ENCODE measurements at places on chromosomes 2 and 18.

GRCh38 chr2:130870779-130871178 is 34.1 kb downstream of the ARHGEF4 start:
- no peak for DNase-seq

- no peak for DNase-seq
These were observed 33.2 kb downstream of the LAMA1 start for GRCh38 chr18:7084080-7085065.

DNA sequence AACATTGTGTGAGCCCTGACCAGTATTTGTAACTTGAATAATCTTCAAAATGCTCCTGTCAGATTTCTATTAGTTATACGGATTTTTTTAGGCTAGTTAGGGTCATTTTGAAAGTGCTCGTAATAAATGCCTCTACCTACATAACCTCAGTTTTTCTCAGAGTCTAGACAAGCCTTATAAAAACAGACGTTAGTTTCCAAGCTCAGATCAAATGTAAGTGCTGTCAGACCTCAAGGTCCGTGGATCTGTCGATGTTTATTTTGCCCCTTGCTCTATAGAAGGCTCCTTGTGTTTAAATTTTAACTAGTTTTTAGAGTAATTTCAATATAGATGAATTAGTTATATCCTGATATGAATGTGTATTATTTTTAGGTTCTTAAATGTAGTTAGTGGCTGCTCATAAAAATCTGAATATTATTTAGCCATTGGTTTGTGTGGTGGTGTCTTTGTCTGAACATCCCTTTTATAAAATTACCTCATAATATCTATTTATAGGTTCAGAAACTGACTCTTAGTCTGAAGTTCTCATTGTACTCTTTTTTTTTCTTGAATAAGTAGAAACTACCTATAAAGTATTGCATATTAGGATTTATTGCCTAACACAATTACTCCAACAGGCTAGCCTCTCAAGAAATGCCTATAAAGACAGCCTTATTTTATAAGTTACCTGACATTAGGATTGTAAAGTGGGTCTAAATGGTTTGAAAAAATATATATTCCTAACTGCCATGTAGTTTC is 71.1 kb downstream of the MTA3 start:
- no peak for DNase-seq

DNA sequence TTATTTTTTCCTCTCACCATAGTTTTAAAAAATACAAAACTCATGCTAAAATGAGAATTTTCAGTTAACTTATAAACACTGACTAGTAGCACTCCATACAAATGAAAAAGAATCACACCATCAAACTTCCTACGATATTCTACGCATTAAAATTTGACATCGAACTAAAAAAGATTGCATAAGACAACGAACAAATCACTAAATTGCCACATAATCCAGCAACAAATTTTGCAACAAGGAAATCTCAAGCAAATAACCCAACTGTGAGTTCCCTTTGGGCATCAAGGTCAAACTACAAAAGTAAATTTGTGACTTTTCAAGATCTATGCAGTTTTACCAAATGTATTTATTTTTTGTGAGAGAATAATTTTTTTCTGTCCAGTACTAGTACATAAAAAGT is 1.5 kb downstream of the MAP3K2 start:
- no peak for DNase-seq

DNA sequence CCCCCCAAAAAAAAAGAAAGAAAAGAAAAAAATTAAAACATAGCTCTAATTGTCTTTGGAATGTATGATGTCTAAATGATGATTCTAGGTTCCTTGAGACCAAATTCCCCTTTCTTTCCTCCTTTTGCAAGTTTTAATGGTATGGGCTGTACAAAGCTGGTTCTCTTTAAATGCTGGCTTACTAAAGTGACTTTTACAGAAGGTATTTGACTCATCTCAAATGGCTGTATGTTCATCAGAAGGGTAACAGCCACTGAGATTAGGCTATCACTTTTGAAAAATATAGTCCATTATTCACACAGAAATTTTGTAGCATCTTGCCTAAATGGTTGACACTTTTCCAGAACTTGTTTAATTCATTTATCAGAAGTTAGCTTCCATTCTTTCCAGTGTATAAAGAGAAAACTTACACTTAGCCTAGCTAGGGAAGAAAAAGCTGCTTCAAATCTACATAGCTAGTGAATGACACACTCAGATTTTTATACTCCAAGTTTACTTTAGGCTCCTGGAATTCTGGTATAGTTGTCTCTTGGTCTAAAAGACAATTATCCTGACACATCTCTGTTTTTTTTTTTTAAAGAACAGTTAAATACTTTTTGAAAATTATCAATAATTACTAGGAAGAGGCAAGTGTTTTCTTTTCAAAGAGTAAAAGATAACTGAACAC is 622.6 kb downstream of the LRP1B start:
- DNase-seq = no peak

DNA sequence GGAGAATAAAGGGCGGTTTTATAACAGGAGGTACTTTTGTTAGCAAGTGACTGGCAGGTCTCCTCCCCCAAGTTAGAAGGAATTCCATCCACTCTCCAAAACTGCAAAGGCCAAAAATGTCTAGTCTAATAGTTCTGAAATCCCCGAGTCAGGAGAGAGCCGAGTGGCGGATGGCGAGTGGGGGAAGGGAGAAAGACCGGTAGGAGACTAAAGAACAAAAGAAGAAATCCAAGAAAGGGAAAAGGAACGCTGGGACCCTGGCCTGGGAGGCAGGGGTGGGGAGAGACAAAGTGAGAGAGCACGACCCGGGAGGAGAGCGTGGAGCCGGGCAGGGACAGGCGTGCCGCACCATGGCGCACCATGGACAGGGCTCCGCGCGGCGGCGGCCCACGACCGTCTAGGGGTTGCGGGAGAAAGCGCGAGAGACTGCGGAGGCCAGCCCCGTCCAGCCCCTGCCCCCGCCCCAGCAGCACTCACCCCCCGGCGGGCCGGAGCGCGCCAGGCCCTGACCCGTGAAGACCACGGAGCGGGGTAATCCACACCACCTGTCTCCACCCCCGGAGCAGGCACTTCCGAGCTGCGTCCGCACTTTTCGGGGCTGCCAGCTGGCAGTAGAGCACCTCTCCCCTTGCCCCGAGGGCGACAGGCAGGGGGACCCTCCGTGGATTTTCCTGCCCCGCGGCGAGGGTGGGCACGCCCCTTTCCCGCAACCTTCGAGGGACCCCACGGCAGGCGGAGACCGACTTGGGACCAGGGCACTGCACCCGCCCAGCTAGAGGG is 1.6 kb downstream of the CDH2 start:
- DNase-seq = no peak

DNA sequence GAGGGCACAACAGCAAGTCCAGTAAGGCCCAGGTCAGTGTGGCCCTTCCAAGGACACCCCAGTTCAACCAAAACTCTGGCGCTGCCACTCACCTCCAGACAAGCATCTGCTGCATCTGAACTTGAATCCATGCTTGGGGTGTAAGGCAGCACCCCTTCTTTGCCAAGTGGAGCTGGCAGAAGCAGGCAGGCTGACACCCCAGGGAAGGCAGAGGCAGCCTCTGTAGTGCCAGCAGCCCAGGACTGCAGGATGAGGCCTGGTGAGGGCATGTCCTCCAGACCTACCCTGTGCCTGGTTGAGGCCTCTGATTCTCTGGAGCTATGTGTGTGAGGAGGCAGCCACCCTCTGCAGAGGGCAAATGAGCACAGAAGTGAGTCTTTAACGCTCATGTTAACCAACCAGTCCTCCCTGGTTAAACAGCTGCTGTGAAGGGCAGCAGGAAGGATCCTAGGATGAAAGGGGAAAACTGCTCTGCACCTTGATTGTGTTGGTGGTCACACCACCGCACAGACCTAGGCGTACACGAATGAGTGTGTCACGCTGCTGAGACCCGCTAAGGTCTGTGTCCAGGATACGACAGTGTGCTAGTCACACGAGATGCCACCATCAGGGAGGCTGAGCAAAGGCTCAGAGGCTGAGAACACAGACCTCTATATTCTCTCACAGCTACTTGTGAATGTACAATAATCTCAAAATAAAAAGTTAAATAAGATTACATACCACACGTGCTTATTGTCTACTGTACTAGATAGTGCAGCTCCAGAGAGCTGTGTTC is 2.2 kb downstream of the PARD6G start:
- no peak for DNase-seq

- no peak for DNase-seq
These were observed 321.0 kb upstream of the HS6ST1 start for GRCh38 chr2:128639693-128640092.

DNA sequence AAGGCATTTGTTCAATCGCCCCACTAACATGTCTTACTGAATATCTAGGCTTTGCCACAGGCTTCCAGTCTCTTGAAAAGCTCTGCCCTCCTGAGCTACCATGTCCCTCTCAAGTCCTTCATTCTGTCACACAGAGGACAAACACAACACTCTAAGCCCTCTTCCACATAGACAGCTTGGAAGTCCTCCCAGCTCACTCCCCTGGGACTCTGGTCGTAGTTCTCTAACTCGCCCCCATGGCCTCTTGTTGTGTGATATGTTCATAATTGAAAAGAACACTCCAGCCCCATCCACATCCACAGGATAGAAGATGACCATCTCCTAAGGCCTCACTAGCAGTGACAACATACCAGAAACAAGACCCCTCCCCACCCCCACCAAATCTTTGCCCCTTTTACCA is 37.9 kb downstream of the BUB1 start:
- DNase-seq = no peak

- DNase-seq = no peak
These were observed 117.3 kb downstream of the FEZ2 start for GRCh38 chr2:36480636-36481035.
